ENCODE measurements at places on chromosomes 3 and 15.

DNA sequence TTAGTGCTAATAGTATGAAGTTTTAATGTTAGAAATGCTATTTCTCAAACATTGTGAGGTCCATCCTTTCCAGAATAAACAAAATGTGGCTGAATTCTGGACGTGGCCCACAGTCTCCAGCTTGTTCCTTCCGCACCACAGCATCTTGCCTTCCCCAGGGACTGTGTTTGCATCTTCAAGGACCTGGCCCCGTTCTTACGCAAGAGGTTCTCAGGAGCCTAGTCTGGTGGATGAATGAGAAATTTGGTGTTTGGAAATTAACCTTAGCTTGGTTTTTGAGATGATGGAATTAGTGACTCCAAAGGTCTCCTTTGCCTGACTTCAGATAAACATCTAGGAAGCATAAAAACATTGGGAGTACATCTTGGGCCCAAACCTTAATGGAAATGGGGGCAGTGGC is 18.1 kb downstream of the SYNPR start:
- no peak for DNase-seq

GRCh38 chr3:193345431-193345830 is 33.1 kb downstream of the ATP13A5 start:
- no peak for DNase-seq

GRCh38 chr3:178112134-178112533 is 424.1 kb upstream of the KCNMB2 start:
- no peak for DNase-seq

DNA sequence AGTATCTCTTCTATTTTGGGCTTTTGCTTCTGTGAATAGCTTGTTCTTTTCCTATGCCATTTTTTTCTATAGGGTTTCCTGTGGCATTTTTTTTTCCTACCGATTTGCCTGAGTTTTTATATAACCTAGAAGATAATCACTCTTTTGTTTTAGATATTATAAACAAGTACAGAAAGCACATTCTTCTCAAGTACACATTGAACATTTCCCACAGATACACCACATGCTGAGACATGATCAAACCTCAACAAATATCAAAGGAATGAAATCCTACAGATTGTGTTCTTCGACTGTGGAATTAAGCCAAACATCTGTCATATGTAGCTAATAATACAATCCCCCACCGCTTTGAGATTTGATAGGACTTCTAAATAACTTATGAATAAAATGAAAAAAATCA is 9.1 kb upstream of the FEM1B start:
- DNase-seq, result no peak

GRCh38 chr3:69403454-69403853 is 17.6 kb upstream of the FRMD4B start:
- DNase-seq, result no peak

DNA sequence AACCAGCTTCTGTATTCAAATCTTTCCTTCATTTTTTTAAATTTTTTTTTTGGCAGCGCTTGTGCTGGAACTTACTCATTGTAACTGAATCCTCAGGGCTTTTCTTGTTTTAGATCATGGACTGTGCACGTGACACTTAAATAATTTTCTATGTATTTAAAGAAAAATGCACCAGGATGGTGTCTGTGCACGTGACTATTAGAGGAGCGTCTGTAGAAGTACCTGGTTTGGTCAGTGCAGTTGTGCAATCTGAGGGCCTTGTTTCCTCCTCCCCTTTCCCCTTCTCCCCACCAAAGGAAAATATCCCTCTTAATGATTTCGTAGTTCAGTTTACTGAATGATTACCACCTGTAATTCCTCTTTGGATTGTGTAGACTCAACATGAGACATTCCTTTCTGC is 31.3 kb downstream of the EDEM1 start:
- no peak for DNase-seq

GRCh38 chr3:198092276-198092675 is 132.3 kb downstream of the LMLN start:
- DNase-seq, result no peak

- DNase-seq, result no peak
These were observed 8.1 kb downstream of the MCTP2 start for GRCh38 chr15:94239474-94239873.

GRCh38 chr15:67175643-67176071 is 78.8 kb downstream of the AAGAB start:
- DNase-seq, result no peak

DNA sequence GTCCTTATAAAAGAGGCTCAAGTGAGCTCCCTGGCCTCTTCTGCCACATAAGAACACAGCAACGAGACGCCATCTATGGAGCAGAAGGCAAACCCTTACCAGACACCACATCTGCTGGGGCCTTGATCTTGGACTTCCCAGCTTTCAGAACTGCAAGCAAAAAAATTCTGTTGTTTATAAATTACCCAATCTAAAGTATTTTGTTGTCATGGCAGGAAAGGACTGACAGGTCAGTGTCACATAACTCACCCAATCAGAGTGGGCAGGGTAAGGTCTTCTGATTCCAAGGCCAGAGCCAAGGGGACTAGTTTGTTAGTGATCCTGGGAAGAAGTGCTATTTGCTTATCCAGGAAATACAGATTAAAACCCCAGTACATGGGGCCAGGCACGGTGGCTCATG is 98.9 kb downstream of the HMG20A start:
- DNase-seq, result no peak
